Amniotic epithelial cell (primary cell): ENCODE measurements at places on chromosomes 2 and 18.

DNA sequence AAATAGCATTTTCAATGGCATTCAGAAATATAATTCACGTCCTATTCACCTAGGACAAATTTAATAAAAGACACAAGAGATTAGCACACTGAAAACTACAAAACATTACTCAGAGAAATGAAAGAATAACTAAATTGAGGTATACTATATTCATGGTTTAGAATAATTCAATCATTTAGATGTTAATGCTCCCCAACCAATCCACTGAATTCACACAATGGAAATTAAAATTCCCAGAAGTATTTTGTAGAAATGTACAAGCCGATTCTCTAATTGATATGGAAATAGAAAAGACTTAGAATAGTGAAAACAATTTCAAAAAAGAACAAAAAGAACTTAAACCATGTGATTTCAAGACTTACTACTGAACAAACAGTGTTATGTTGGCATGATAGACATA is 212.2 kb downstream of the ZEB2 start:
- DNase-seq = no peak

DNA sequence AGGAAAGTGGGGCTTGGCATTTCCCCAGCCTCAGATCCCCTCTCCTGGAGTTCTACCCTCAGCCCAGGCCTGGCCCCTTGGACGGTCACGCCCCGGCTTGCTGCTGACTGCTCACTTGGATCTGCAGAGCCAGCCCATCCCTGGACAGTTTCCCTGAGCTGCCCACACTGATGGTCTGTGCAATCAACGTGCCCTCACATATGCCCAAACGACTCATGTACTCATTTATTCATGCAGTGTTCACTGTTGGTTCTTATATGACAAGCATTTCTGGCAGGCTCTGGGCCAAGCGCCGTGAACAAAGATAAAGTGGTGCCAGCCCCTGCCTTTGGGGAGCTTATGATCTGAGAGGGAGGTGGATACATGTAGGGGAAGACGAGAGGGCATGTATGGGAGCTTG is 20.3 kb upstream of the GLI2 start:
- no peak for DNase-seq

GRCh38 chr2:117956036-117956796 is 57.7 kb downstream of the CCDC93 start:
- peak; percentile 53 for DNase-seq

- no peak for DNase-seq
Measured at GRCh38 chr2:14633061-14633460, 544 bp downstream of the LRATD1 start.

- no peak for DNase-seq
Measured at GRCh38 chr2:43045866-43046265, 180.5 kb downstream of the ZFP36L2 start.

GRCh38 chr18:79524181-79525078 is 128.7 kb downstream of the NFATC1 start:
- no peak for DNase-seq

DNA sequence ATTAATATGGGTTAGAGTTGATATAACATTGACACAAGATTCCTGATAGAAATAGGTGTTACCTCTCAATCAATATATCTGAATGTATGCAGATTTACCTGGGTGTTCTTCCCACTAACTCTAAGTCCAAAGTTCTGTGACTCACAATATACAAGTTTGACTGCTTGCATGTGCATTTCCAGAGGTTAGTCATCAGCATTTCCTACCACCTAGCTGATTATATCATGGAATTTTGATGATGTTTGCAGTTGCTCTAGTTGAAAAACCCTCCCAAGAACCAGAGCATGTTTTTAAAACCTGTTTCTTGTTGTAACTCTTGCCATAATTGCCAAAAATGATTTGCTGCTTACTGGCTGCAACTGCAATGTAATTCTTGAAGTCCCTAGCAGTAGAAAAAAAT is 15.0 kb upstream of the DSG1 start:
- DNase-seq = peak; percentile 71

- DNase-seq = no peak
Measured at GRCh38 chr2:205366336-205367060, 315.8 kb upstream of the NRP2 start.

DNA sequence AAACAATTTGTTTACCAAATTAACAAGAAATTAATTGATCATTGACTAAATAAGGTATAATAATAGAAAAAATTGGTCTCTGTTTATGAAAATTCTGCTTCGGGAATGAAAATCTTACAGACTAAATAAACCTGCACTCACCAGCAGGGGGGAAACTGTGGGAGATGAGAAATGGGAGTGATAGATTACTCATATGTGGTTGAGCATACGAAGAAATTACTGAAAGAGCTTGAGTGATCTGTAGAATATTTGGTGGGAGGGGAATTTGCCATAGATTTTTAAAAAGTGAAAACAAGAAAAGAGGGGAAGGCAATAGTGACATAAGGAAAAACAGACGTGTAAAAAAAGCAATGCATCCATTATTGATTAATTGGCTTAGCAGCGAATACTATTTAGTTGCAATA is 2.2 kb downstream of the HMSD start:
- DNase-seq = peak; percentile 56

DNA sequence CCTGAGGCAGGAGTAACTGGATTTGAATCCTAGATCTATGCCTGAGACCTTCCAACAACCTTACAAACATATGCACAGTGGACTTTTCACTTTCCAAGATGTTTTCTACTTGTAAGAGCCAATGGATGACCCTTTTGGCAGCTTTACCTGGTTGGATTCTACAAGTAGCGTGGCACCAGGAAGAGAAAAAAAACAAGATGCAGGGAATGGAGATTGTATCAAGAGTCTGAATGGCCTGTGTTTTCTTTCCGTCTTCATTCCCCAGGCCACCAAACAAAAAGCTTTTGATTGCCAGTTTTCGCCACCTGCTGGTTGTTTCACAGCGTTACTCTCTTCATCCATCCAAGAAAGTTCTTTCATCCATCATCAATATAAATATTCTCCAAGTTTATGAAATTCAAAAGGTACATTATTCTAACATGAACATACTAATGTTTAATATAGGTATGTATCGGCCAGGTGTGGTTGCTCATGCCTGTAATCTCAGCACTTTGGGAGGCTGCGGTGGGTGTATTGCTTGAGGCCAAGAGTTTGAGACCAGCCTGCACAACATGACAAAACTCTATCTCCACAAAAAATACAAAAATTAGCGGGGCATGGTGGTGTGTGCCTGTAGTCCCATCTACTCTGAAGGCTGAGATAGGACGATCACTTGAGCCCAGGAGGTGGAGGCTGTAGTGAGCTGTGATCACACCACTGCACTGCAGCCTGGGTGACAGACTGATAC is 3.5 kb upstream of the BCL2 start:
- peak; percentile 65 for DNase-seq

GRCh38 chr2:170152421-170152820 is 25.5 kb upstream of the MYO3B start:
- no peak for DNase-seq

GRCh38 chr2:200199576-200200263 is 106.8 kb upstream of the SPATS2L start:
- DNase-seq = no peak

DNA sequence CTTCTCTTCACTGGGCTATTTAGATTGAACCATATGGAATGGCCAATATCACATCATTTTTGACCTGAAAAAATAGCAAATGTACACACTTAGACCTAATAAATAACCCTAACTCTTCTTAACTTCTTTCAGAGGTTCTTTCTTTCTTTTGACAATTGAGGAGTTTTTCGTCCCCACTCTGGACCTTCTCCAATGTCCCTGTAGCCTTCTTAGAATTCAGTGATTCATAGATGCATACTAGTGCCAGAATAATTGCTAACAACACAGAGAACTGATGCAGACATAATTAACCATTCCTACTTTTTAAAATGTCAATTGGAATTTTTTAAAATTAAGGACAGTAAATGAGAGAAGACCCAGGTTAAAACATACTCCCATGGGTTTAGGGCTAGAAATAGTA is 20.0 kb downstream of the DAPL1 start:
- DNase-seq = no peak

GRCh38 chr2:208359632-208359986 is 47.0 kb upstream of the PTH2R start:
- DNase-seq = no peak

- DNase-seq = no peak
Measured at GRCh38 chr2:23220513-23221094, 164.4 kb upstream of the KLHL29 start.

- DNase-seq = no peak
Measured at GRCh38 chr2:127559454-127559853, 24.0 kb downstream of the MYO7B start.

DNA sequence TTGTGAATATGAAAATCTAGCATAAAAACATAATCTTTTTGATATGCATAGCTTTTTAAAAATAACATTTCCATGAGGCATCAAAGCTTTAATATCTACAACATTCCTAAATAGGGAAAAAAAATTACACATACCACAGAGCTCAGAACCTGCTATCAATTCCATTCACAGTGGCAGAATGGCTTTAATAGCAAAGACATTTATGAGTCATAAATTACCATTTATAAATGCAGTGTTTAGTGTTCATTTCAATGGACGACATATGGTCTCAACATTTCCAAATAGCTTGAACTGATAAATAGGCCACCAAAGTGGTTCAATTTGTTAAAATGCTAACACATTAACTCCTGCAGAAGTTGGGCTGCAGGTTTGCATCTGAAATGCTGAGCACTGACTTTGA is 600.6 kb upstream of the SETBP1 start:
- DNase-seq = peak; percentile 21

DNA sequence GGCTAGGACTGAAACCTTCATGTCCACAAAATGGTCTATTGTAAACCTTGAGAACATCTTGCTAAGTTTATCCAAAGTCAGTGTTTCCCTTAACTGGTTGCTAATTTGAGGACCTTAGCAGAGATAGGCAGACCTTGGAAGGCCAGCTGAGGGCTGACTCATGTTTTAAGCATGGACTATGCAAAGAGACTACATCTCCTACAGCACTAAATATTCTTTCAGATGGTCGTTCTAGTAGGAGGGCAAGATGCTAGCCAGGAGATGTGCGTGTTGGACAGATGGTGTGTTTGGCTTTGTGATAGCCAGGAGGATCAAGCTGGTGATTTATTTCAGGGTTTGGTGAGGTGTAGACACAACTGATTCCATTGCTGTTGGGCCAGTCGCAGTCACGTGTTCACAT is 75.8 kb downstream of the NRP2 start:
- DNase-seq = peak; percentile 96

GRCh38 chr2:213306316-213306942 is 22.2 kb downstream of the SPAG16 start:
- DNase-seq = peak; percentile 77

DNA sequence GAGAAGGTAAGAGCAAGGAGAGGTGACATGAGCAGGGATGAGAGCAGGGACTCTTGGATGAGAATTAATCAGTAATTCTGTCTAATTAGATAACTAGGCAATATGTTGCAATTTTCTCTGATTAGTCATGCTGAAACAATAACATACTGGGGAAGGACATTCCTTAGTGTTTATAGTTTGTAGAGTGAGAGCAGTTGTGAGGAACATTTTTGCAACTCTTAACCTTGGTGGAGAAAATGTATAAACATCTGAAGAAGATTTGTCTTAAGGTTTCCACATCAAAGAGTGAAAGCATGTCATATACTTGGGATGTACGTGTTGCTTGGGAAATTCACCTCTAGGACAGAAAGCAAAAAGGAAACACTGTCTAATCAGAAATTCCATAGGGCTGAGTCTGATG is 955.4 kb upstream of the FANCL start:
- DNase-seq = peak; percentile 91

DNA sequence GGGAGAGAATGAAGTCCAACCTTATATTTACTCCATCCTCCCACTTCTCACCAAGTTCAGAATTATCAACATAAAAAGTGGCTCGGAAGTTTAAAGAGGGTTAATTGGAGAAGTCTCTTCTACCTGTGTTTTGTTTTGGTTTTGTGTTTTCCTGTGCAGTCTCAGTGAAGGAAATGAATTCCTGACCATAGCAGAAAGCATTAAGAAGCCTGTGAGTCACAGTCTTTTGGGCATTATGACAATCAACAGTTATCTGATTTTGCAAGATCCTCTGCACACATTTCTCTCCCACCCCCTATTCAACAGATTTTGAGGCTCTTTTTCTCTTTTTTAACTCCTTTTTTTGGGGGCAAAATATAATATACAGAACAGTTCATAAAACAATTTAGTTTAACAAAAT is 8.6 kb upstream of the RPL37A start:
- peak; percentile 78 for DNase-seq

DNA sequence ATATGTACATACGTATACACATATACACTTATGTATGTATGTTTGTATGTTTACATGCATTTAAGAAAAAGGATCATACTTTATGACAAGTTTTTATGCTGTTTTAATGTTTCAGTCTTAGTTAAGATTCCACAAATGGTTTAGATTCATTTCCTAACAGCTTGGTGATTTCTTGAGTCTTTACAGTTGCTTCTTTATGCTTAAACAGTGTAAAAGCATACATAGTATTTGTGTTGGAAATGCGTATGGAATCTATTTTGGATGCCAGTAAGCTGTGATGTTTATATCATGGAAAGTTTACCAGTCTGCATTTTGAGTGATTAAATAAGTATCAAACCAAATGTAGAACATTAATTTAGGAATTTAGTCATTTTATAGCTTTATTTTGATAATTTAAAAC is 55.4 kb downstream of the AGFG1 start:
- no peak for DNase-seq

DNA sequence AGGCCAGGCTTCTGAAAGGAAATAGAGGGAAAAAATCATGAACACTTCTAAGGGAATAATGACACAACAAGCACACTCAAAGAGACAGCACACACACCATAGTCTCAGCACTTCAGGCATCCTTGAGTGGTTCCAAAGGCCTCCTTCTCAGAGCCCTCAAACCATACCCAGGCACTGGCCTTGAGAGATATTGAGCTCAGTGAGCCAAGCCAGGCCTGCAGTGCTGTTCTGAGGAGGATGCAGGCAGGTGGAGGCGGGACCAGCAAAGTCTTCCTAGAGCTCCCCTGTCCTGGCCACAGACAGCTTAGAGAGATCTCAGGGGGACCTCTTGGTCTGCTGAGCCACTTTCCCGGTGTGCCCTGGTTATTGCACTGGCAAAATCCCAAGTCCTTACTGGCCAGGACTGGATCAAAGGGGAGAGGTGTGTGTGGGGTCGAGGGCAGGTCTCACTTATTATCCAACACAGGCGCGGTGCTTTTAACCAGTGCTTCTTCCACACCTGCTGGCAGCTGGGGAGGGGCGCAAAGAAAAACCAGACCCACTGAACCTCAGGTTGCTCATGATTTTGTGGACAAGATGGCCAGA is 86.8 kb upstream of the HAAO start:
- DNase-seq = no peak

DNA sequence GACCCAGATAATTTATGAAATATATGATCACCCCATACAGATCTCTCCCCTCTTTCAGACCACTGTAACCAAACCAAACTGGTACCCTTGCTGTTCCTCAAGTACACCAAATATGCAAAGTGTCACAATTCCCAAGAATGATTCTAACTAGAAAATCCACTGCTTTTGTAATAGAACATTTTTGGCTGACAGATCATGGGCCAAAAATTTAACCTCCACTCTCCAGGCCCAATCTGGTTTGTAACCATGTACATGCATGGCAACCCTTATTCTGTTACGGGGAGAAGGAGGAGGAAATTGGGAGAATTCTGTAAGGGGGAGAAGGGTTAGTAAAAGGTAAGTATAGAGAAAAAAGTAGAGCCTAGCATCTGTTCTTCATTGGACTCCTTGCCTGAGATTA is 62.0 kb downstream of the IKZF2 start:
- DNase-seq = peak; percentile 13

GRCh38 chr2:222320436-222321395 is 21.9 kb upstream of the PAX3 start:
- no peak for DNase-seq

GRCh38 chr2:72347081-72347480 is 199.4 kb upstream of the CYP26B1 start:
- DNase-seq = no peak
